ENCODE measurements at places on chromosomes 1 and 21.
A peak's percentile ranks its signal among the peaks of the same experiment; 100 is the strongest.

DNA sequence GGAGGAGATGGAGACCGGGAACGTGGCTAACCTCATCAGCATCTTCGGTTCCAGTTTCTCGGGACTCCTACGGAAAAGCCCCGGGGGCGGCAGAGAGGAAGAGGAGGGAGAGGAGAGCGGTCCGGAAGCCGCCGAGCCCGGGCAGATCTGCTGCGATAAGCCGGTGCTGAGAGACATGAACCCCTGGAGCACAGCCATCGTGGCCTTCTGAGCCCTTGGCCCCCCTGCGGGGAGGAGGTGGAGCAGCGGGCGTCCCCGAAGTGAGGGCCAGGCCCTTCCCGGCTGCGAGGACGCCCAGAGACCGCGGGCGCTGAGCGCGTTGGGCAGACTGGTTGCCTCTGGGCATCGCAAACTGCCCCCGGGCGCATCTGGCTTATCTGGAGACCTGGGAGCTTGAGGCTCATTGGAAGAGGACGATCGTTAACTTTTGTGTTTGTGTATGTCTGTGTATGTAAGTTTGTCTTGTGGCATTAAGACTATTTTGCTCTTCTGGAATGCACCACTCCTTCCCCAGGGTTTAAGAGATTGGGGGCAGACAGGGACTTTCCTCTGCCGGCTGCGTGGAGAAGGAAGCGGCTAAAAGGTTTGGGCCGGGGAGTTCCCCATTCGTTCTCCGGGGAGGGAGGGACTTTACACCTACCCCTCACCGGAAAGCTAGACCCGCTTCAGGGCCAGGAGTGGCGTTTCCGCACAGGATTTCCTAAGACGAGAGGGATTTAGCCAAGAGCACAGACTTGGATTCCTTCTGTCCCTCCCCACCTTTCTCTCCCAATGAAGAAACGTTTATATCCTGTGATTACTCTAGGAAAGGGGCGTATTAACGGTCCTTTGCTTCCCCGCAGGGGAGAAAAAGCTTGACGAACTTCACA lies 1.4 kb downstream of the IER5 start:
- DNase-seq, result peak; percentile 78
- H3K4me3 ChIP-seq, result peak overlapping the region; percentile 96
- H3K36me3 ChIP-seq, result peaks cover 13% of the 10 kb centered on the region
- H3K27me3 ChIP-seq, result no peaks in the 10 kb centered on the region
- peak overlapping the region; percentile 99 for H3K27ac ChIP-seq

DNA sequence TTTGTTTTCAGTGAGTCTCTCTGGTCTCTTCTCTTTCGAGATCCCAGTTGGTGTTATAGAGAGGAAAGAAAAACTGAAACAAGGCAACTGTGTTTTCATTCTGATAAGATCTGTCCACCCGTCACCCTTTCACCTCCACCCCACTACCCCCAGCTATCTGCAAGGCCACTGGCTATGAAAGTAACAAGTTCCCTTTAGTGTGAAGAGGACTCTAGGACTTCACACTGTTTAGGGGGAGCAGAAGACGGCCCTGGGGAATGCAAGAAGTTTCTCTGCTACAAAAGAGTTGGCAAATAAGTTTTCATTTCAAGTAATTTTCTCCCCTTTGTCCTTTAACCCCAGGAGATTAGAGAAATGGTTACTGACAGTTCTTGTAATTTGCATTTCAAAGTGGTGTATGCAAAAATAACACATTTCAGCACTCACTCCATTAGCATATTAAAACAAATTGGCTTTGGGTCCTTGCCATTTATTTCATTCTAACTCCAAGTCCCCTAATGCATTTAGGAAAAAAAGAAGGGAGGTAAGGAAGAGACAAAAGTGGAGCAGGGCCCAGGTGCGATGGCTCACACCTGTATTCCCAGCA lies 79.6 kb upstream of the PPM1J start:
- H3K4me1 ChIP-seq, result peaks cover 15% of the 10 kb centered on the region
- H3K4me3 ChIP-seq, result no peak overlapping the region
- peaks cover 2% of the 10 kb centered on the region for H3K36me3 ChIP-seq
- no peak for DNase-seq

GRCh38 chr1:35539073-35539823 lies 18.0 kb downstream of the KIAA0319L start:
- H3K27me3 ChIP-seq, result no peaks in the 10 kb centered on the region
- peaks cover under 1% of the 10 kb centered on the region for H3K36me3 ChIP-seq
- DNase-seq, result no peak

- peaks cover 4% of the 10 kb centered on the region for H3K4me1 ChIP-seq
- DNase-seq, result no peak
- H3K36me3 ChIP-seq, result peaks cover 4% of the 10 kb centered on the region
Observed at GRCh38 chr1:230823931-230824381, 44.4 kb downstream of the C1orf198 start.

GRCh38 chr1:39722495-39722894 lies 16.2 kb upstream of the PPIE start:
- H3K4me1 ChIP-seq, result peaks cover 5% of the 10 kb centered on the region
- peaks cover 6% of the 10 kb centered on the region for H3K36me3 ChIP-seq
- H3K27ac ChIP-seq, result no peak overlapping the region
- H3K4me3 ChIP-seq, result no peak overlapping the region
- peaks cover 52% of the 10 kb centered on the region for H3K27me3 ChIP-seq
- DNase-seq, result no peak

DNA sequence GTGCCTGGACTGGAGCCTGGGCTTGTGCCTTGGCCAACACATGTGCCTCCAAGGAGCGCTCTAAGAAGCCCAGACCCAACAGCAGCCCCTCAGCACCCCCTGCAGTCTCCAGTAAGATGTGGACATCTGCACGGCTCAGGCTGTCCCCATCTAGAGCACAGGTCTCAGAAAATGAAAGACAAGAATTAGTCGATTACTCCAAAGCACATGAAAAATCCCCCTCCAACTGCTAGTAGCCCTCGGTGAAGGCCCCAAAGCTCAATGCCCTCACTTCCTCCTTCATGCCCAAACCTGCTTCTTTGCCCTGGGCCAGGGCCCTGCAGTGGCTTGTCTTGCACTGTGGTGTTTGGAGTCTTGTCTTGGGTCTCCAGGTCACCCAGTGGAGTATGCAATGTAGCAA lies 21.9 kb upstream of the ERO1B start:
- no peak overlapping the region for H3K27ac ChIP-seq
- DNase-seq, result no peak
- H3K36me3 ChIP-seq, result no peaks in the 10 kb centered on the region
- peaks cover 13% of the 10 kb centered on the region for H3K27me3 ChIP-seq

DNA sequence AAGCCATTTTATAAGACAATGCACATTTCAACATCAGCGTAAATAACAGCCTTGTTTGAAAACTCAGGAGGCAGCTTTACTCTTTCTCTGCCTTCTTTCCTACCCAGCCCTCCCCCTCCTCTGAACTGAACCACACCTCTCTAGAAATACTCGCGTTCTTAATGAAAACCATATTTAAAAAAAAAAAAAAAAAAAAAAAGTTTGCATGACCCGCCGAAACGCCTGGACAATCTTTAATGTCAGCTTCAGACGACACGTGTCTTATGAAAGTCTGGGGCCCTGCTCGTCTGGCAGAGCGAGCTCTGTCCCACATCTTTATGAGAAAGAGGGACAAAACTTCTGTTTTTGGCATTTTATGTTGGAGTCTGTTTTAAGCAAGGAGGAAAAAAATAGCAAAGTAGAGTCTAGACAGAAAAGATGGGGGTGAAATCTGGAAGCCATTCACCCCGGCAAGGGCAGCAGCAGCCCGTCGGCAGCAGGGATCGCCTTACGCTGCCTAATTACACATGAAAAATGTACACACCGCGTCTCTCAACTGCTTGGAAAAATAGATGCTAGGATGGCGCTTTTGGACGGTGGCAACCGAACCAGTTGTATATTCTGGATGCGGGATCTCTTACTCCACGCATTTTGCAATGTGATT lies 130.4 kb upstream of the ETS2 start:
- no peak overlapping the region for H3K4me3 ChIP-seq

DNA sequence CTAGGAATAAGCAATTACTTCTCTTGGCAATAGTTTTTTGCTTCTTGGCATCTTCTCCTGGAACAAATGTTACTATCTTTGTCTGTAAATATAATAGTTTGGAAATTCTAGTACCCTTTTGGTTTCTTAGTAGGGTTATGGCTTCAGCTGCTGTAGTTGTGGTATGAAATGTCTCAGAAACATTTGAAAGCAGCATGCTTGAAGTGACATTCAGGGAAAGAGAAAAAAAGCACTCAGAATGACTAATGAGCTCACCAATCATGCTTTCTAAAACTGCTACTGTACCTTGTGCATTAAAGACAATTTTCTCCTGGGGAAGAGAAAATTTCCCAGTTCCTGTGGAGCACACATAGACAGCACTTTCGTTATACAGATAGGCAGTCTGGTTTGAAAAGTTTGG lies 21.0 kb downstream of the NUP133 start:
- no peak for DNase-seq
- H3K27me3 ChIP-seq, result no peaks in the 10 kb centered on the region
- H3K36me3 ChIP-seq, result peaks cover 5% of the 10 kb centered on the region

GRCh38 chr1:245001252-245001651 lies 136.9 kb upstream of the HNRNPU start:
- H3K27ac ChIP-seq, result peak overlapping the region; percentile 6
- H3K4me3 ChIP-seq, result no peak overlapping the region
- H3K4me1 ChIP-seq, result peaks cover 6% of the 10 kb centered on the region
- H3K36me3 ChIP-seq, result peaks cover 8% of the 10 kb centered on the region

DNA sequence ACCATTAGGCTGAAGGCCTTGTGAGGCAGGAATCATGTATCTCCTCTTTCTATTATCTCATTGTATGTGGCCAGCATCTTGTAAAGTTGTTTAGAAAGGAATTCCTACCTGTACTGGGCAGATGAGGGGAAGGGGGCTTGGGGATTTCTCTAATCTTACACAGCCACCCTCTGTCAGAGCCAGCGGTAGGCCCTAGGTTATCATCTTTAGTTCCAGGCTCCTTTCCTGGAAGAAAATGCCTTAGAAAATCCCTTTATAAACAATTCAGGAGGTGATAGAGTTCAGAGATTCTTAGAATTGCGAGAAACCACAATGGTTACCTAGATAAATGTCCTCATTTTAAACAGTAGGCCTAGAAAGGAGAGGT lies 35.2 kb downstream of the DPT start:
- peaks cover 19% of the 10 kb centered on the region for H3K27me3 ChIP-seq
- H3K27ac ChIP-seq, result no peak overlapping the region
- H3K4me1 ChIP-seq, result peaks cover 2% of the 10 kb centered on the region
- peaks cover 3% of the 10 kb centered on the region for H3K36me3 ChIP-seq
- no peak for DNase-seq

- H3K4me1 ChIP-seq, result no peaks in the 10 kb centered on the region
- H3K36me3 ChIP-seq, result no peaks in the 10 kb centered on the region
- no peak overlapping the region for H3K4me3 ChIP-seq
- DNase-seq, result no peak
- no peak overlapping the region for H3K27ac ChIP-seq
Observed at GRCh38 chr1:187566354-187566753, 737.6 kb downstream of the PLA2G4A start.

DNA sequence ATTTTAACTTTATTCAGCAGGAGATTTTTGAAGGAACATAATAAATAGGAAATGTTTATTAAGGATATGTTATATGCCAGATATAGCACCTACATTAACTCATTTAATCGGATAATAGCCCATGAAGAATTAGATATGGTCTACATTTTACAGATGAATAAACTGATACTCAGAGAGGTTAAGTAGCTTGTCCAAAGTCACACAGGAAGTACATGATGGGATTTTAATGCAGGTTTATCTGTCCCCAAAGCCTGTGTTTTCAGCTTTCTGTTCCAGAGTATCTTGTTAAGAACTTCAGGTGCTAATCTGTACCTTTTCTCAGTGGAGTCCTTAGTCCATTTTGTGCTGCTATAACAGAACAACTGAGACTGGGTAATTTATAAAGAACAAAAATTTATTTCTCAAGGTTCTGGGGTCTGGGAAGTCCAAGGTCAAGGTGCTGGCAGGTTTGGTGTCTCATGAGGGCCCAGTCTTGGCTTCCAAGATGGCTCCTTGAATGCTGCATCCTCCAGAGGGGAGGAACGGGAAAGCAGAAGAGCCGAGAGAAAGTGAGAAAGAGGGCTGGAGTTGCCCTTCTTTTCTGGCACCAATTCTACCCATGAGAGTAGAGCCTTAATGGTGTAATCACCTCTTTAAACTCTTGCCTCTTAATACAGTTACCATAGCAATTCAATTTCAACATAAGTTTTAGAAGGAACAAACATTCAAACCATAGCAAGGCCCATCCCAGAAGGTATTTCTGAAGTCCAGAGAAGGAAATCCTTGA lies 17.3 kb downstream of the C1orf21 start:
- no peaks in the 10 kb centered on the region for H3K36me3 ChIP-seq
- H3K27ac ChIP-seq, result no peak overlapping the region

GRCh38 chr21:27275294-27275927 lies 308.5 kb upstream of the ADAMTS5 start:
- H3K36me3 ChIP-seq, result no peaks in the 10 kb centered on the region
- H3K27me3 ChIP-seq, result no peaks in the 10 kb centered on the region
- no peak for DNase-seq
- no peak overlapping the region for H3K4me3 ChIP-seq

DNA sequence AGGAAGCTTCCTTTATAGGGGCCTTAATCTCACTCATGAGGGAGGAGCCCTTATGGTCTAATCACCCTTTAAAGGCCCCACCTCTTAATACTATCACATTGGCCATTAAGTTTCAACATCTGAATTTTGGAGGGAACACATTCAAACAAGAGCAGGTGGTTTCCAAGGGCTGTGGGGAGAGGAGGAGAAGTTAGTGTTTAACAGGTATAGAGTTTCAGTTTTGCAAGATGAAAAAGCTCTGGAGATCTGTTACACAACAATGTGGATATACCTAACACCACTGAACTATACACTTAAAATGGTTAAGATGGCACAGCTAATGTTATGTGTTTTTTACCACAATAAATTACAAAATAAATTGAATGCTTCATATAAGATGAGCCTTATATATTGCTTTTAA lies 113.4 kb upstream of the DNAH14 start:
- no peaks in the 10 kb centered on the region for H3K36me3 ChIP-seq
- no peak overlapping the region for H3K4me3 ChIP-seq
- no peaks in the 10 kb centered on the region for H3K4me1 ChIP-seq
- DNase-seq, result no peak

GRCh38 chr1:71295350-71295749 lies 214.5 kb upstream of the ZRANB2 start:
- no peaks in the 10 kb centered on the region for H3K36me3 ChIP-seq
- no peak overlapping the region for H3K4me3 ChIP-seq
- no peak for DNase-seq
- H3K27ac ChIP-seq, result no peak overlapping the region
- H3K4me1 ChIP-seq, result no peaks in the 10 kb centered on the region

DNA sequence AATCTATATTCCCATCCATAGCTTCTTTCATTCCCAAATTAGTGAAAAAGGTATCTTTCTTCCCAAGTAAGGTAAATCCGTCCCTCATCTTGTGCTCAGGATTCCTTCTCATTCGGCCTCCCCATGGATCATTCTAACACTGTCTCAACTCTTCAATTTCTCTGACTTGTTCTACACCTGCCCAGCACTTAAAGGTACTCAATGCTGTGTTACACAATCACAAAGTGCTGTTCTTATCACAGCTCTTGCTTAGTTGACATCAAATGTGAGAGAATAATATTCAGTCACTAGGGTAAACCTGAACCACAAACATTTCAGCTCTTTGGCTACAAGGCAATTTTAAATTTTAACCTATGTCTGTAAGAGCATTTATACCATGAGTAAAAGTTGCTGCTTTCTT lies 94.8 kb downstream of the DIRAS3 start:
- H3K27ac ChIP-seq, result no peak overlapping the region
- DNase-seq, result no peak
- no peaks in the 10 kb centered on the region for H3K27me3 ChIP-seq
- no peaks in the 10 kb centered on the region for H3K4me1 ChIP-seq
- no peak overlapping the region for H3K4me3 ChIP-seq

- H3K4me3 ChIP-seq, result no peak overlapping the region
- DNase-seq, result no peak
- H3K36me3 ChIP-seq, result no peaks in the 10 kb centered on the region
Observed at GRCh38 chr1:80989455-80989854, 811.3 kb upstream of the ADGRL2 start.
